ENCODE measurements at places on chromosomes 13 and 19.
A peak's percentile ranks its signal among the peaks of the same experiment; 100 is the strongest.

DNA sequence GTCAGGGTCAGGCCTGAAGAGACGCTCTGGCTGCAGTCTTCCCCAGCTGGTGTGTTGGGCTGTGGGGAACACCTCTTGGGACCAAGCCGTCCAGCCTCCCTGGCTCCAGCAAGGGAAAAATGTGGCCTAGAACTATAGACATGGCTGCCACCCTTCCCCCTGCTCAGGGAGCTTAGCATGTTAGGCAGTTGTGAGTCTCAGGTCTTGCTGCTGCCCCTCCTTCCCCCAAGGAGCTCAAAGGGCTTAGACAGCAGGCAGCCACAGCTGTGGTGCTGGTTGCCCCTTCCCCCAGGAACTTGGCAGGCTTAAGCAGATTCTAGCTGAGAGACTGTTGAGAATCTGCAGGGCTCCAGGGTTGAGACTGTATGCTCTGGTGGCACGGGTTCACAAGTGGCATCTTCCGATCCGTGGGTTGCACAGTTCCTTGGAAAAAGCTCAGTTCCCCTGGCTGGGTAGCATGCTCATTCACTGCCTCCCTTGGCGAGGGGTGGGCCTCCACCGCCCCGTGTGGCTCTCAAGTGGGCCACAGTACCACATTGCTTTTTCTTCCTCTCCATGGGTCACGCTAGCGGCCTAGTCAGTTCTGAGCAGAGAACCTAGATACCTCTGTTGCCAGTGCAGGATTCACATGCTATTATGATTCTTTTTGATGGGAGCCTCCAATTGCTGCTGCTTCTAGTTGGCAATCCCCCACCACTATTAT lies 1258.6 kb downstream of the OLFM4 start:
- DNase-seq, result no peak

- DNase-seq, result no peak
Measured at GRCh38 chr13:103101901-103102300, 35.7 kb upstream of the SLC10A2 start.

GRCh38 chr13:32889986-32890565 lies 126.1 kb upstream of the KL start:
- no peak for DNase-seq

DNA sequence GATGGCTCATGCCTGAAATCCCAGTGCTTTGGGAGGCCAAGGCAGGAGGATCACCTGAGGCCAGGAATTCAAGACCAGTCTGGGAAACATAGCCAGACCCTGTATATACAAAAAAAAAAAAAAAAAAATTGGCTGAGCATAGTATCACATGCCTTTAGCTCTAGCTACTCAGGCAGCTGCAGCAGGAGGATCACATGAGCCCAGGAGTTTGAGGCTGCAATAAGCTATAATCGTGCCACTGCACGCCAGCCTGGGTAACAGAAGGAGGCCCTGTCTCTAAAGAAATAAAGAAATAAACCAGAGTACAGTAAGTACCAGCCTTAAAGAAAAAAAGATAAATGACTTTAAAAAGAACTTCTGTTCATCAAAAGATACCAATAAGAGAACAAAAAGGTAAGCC lies 52.9 kb downstream of the FAM124A start:
- no peak for DNase-seq

GRCh38 chr19:1401138-1401888 lies at the start of gene GAMT:
Gene GAMT, minus strand, starts transcription at chr19:1401542. Its CDS starts 66 bp downstream, at chr19:1401476.
- DNase-seq, result peak; percentile 33

DNA sequence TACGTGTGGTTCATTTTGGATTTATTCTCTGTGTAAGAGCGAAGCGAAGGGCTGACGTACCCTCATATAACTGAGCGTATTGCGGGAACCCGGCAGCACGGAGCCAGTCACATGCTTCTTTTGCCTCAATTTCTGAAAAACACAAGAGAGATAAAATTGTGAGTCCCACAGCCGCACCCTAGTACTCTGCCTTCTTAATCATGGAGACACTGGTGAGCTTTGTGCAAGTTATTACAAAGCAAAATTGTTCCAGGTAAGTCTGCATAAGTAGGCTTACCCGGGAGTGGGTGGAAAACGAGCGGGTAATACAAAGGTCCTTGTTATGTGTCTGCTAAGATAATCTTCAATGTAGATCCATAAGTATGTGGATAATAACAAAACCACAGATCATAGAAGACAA lies 118.1 kb downstream of the STARD13 start:
- no peak for DNase-seq

- DNase-seq, result no peak
Measured at GRCh38 chr19:10660346-10660745, 6.2 kb downstream of the ILF3 start.

GRCh38 chr13:51364404-51365008 lies 25.0 kb downstream of the SERPINE3 start:
- DNase-seq, result no peak

- no peak for DNase-seq
Measured at GRCh38 chr19:33683881-33684537, 62.3 kb downstream of the CHST8 start.

- DNase-seq, result no peak
Measured at GRCh38 chr13:51599444-51600176, 15.3 kb downstream of the WDFY2 start.

GRCh38 chr13:31870511-31870910 lies 131.2 kb downstream of the RXFP2 start:
- DNase-seq, result no peak

DNA sequence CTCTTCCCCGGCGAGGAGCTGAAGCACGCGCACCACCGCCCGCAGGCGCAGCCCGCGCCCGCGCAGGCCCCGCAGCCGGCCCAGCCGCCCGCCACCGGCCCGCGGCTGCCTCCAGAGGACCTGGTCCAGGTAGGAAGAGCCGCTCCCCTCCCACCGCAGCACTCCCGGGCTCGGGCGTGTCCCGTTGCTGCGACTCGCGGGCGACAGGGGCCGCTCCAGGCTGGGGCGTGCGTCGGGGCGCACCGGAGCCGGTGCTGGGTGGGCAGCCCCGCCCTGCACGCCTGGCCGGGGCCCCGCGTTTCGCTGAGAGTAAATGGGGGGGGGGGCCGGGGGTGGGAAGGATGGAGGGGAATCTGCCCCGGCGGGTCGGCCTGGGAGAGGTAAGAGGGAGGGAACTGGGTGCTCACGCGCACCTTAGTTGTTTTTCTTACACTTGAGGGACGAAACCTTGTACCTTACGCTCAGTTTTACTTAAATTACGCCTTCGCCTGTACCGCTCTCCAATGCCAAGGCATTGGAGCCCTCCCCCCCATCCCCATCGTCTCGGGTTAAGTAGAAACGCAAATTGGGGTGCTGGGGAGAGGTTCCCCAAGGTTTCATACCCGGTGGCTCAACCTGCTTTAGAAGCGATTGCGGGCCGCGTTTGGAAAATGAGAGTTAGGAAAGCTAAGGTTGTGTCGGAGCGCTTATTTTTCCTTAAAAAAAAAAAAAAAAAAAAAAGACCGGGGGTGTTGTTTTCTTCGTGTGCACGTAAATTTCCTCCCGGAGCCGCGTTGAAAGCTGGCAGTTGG lies 850 bp downstream of the KLF5 start:
- no peak for DNase-seq

GRCh38 chr13:40370661-40371060 lies 295.8 kb downstream of the FOXO1 start:
- DNase-seq, result no peak

DNA sequence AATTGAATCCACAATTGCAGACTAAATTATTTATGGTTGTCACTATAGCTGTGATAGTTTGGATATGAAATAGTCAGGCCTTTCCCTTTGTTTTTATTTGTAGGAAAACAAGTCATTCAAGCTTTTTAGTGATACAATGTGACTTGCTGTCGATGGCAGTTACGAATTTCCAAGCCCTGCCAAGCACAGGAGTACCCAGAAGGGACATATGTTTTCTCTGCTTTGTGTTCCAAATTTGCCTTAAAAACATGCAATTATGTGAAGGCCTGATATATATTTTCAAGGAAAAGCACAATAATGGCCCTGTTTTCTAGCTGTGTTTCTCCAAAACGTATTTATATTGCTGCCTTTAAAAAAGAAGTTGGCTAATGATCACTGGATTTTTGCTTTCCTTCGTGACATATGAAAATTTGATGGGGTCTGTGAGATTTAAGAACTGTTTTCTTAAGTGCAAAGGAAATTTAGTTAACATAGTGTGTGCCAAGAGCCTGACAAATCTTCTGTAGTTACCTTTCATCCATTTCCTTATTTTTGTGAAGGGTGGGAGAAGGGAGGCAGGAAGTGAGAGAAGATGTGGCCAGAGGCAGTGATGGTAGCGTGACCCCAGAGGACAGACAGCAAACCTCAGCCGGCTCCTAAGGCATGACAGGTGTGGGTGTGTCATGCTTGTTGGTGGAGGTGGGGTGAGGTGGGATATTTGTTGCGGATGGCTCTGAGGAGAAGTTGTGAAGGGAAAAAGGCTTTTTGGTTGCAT lies 79.6 kb downstream of the TEX26 start:
- no peak for DNase-seq

DNA sequence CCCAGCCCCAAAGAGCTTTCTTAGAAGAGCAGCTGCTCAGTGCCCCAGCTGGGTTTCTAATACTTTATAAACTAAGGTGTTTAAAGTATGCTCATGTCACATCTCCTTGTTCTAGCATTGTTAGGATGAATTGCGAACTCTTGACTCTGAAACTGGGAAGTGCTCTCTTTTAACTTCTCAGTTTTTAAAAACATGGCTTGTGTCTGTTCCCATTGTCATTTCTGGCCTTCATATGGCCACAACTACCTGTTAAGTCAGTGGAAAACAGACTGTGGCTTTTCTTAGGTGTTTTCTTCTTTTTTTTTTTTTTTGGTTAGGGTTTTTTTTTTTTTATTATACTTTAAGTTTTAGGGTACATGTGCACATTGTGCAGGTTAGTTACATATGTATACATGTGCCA lies 164.7 kb downstream of the KCNRG start:
- DNase-seq, result no peak

DNA sequence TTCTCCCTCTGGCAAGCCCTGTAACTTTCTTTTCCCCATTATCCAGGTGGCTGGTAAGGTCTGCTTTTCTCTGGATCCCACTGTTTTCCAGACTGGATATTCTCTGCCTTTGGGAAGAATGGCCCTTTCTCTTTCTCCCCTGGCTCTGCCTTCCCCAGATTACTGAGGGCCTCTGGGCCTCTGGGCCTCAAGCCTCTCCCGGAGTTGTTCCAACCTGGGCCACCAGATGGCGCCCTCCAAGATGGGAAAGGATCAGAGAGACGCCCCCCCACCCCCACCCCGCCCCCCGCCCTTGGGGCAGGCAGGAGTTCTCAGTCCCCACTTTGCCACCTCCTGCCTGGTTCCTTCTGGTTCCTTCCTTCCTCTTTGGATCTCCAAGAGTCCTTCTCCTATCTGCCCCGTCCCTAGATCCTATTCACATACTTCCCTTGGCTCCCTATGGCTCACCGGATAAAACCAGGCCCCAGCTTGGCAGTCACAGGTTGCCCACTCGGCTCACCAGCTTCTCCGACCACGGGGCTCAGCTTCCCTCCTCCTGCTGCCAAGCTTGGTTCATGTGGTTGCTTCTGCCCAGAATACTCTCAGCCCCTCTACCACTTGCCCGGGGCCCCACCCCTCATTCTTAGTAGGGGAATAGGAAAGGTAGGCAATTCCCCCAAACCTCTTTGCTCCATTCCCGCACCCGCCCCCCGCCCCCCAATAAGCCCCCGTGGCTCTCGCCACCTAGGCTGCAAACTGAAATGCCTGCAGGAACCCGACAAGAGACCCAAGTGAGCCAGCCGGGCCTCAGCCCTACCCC lies 13.1 kb downstream of the EPS8L1 start:
- DNase-seq, result peak; percentile 42

DNA sequence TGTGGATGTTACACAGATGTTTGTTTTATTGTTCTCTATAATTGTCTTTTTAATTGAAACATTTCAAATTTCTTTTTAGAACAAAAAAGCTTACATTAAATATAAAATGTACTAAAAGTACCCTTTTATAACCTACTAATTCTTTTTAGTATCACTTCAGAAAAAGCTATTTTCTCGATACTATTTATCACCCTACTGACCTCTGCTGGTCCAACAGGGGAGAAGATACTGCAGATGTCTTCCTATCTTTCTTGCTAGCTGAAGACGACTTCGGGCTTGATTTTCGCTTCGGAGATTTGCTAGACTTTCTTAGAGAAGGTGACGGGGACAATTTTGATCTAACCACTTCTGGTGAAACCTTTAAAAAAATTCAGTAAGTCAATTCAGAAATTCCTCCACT lies 42.4 kb downstream of the ZC3H13 start:
- no peak for DNase-seq

DNA sequence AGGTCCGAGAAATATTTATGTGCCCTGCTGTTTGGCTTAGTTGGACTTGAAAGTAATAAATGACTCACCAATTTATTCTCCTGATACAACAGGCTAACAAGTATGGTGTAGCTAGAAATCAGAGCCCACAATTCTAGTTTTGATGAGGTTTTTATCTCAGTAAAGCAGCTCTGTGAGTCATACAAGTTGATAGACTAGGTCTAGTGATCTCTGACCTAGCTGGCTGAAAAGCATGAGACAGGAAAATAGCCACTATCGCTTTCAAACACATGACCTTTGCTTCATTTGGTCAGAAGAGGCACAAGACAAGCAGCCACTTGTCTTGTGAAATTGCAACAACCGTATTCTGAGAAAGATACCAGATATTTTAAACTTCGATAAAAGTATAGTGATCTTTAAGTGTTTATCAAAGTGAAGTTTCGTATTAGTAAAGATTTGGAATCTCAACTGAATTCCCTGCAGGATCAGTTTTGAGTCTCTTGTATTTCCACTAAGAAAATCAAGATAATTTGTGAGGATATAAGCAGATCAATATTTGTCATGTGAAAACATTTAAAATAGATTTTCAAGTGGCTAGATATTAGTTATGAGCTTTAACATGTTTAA lies 126.7 kb downstream of the MAB21L1 start:
- DNase-seq, result no peak

DNA sequence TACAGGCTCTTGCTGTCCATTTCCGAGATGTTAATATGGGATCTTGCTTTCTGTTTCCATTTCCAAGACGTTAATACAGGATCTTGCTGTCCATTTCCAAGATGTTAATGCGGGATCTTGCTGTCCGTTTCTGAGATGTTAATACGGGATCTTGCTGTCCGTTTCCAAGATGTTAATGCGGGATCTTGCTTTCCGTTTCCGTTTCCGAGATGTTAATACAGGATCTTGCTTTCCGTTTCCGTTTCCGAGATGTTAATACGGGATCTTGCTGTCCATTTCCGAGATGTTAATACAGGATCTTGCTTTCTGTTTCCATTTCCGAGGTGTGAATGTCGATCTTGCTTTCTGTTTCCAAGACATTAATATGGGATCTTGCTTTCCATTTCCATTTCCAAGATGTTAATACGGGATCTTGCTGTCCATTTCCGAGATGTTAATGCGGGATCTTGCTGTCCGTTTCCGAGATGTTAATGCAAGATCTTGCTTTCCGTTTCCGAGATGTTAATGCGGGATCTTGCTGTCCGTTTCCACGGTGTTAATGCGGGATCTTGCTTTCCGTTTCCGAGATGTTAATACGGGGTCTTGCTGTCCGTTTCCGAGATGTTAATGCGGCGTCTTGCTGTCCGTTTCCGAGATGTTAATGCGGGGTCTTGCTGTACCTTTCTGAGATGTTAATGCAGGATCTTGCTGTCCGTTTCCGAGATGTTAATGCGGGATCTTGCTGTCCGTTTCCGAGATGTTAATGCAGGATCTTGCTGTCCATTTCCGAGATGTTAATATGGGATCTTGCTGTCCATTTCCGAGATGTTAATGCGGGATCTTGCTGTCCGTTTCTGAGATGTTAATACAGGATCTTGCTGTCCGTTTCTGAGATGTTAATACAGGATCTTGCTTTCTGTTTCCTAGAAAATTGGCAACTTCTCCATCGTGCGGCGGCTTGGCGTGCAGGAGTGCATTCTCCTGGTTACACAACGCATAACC lies 38.3 kb downstream of the PEX11G start:
- DNase-seq, result no peak

All from stimulated activated CD4-positive, alpha-beta T cell treated with anti-CD3 and anti-CD28 coated beads, Interleukin-1b, Interleukin-23, amount 100 ng/mL, for 1 hour (primary cell).